ENCODE measurements at places on chromosomes 2 and 18.

- DNase-seq: no peak
Observed at GRCh38 chr2:121826036-121826435, 70.6 kb downstream of the TSN start.

DNA sequence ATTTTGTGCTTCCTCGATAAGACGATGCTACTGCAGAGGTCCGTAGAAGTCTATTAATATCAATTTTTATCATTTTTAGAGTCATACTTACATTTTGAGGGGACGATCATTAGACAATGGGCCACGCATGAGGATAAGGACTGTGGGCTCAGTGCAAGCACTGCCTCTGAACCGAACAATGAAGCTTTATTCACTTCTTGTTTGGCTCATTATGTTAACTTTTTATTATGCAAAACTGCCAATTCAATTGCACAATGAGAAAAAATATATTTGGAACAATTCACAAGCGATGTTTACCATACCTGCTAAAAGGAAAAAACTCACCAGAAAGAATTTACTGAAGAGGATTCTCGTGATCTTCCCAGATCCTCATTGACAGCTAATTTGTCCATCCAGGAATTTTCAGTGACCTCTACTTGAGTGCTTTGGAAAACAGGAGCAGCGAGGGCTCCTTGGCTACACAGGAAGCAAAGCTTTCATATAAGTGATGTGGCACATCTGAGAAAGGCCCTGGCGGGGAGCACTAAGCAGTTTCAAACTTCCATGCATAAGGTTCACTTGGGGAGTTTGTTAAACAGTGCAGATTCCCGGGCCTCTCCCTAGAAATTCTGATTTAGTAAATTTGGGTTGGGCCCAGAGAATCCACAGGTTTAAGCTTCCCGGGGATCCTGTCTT, 13.3 kb upstream of the CAPN13 start:
- DNase-seq: no peak

DNA sequence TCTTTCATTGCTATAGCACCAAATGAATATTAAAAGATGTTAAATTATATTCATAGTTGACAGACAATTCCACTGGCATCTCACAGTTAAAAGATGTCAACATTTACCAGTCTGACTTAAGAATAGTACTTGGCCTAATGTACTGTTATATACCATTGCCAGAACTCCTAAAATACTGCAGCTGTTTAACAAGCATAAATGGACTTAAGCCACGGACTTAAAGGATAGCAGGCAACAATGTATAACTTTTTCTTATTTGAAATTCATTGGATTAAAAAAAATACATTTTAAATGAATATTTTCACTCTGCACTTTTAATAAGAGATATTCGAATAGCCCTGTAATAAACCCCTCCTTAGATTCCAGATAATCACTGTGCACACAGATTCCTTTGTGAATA, 3.8 kb downstream of the TCF4 start:
- no peak for DNase-seq

- DNase-seq: no peak
Observed at GRCh38 chr2:194253528-194254259, 1403.3 kb upstream of the SLC39A10 start.

DNA sequence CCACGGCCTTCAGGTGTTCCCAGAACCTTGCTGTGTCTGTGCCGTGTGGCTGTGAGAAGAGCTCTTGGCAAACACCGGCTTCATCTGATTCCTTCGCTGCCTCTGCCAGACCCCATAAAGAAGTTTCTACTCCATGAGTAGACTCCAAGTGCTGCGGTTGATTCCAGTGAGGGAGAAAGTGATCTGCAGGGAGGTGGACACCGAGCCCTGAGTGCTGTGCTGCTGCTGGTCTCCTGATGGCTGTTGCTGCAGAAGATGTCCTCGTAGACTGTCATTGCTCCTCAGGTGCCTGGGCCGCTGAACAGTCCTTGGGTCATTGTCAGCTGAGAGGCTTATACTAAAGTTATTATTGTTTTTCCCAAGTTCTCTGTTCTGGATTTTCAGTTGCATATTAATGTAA, 19.6 kb downstream of the ASB1 start:
- no peak for DNase-seq

- no peak for DNase-seq
Observed at GRCh38 chr2:74297391-74297790, 45.8 kb downstream of the SLC4A5 start.
